ENCODE measurements at places on chromosomes 1 and 21.

DNA sequence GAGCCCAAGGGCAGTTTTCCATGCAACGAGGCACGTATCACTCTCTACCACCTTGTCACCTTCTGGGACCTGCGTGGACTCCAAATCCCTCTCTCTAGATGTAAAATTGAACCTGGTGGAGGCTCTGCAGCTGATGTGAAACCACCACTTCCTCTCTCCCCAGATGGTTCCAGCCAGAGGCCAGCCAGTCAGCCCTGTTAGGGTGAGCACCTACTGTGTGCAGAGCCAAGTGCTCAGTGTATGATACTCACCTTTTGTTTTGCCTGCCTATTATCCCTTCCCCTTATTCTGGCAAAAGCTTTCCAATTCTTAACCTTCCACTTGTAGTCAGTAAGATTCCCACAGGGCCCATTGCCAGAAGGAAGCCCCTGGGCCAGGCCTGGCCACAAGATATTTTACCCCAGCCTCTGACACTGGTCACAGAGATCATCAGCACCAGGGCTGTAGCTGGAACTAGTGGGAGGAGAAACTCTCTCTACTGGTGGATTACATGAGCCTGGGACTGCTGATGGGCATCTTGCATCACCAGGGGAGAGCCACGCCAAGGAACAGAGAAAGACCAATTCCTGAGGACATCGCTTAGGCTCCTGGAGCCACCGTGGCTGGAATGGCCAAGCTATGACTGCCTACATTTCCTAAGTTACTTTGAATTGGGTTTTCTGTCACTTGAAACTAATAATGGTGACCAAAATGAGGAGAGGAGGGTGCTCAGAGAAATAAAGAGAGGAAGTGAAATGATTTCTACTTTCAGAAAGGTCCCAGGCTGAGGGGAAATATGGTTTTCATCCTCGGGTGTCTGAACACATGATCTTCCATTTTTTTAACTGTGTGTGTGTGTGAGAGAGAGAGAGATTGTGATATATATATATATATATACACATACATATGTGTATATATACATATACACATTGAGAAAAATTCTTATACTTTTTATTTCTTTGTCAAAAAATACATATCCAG is 26.6 kb upstream of the RD3 start:
- no peak overlapping the region for H3K27ac ChIP-seq
- H3K36me3 ChIP-seq = no peaks in the 10 kb centered on the region
- DNase-seq = no peak
- no peaks in the 10 kb centered on the region for H3K27me3 ChIP-seq
- no peak overlapping the region for H3K4me3 ChIP-seq

GRCh38 chr1:206557636-206558473 is 50.5 kb downstream of the RASSF5 start:
- H3K36me3 ChIP-seq = no peaks in the 10 kb centered on the region
- DNase-seq = peak; percentile 37
- no peaks in the 10 kb centered on the region for H3K27me3 ChIP-seq
- peak overlapping the region; percentile 22 for H3K27ac ChIP-seq

DNA sequence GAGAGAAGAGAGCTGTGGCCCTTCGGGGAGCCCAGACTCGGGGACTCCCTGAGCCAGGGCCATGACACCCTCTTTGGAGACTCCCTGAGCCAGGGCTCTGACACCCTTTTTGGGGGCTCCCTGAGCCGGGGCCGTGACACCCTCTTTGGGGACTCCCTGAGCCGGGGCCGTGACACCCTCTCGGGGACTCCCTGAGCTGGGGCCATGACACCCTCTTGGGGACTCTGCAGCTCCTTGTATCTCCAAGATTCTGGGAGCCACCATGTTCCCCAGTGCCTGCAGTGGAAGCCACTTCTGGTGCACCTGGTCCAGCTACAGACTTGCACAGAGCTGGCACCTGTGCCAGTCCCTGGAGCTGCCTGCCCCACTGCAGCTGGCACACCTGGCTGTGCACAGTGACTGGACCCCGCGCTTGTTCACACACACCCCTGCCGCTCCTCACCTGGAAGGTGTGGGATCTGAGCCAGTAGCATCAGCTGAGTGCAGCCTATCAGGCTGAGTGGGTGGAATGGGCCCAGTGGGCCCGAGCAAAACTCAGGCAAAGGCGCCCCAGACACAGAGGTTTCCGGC is 3.8 kb upstream of the SSU72 start:
- H3K27ac ChIP-seq = no peak overlapping the region
- no peak for DNase-seq
- no peaks in the 10 kb centered on the region for H3K27me3 ChIP-seq
- peaks cover 19% of the 10 kb centered on the region for H3K4me1 ChIP-seq

DNA sequence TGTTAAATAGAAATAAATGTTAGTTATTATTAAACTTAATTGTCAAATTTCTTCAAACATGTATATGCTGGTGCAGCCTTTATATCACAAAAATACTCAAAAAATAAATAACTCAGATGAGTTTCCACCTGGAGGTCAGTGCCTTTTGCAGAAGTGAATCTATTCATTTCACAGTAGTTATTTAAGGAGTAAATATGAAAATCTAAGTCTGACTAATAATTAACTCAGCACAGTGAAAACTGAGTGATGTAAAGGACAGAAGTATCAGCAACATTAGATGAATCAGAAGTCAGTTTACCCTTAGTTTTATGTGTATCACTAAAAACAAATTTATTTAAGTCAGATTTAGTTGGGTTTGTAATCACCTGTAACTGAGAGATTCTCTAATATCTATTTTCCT is 2135.4 kb downstream of the MRPL39 start:
- H3K27ac ChIP-seq = no peak overlapping the region
- no peak for DNase-seq
- H3K4me1 ChIP-seq = no peaks in the 10 kb centered on the region
- H3K36me3 ChIP-seq = no peaks in the 10 kb centered on the region
- no peaks in the 10 kb centered on the region for H3K27me3 ChIP-seq

- H3K27me3 ChIP-seq = no peaks in the 10 kb centered on the region
- peak overlapping the region; percentile 98 for H3K4me3 ChIP-seq
- H3K36me3 ChIP-seq = no peaks in the 10 kb centered on the region
- H3K27ac ChIP-seq = peak overlapping the region; percentile 92
- DNase-seq = peak; percentile 41
Observed at GRCh38 chr1:109547463-109548320, 723 bp upstream of the GNAI3 start.

DNA sequence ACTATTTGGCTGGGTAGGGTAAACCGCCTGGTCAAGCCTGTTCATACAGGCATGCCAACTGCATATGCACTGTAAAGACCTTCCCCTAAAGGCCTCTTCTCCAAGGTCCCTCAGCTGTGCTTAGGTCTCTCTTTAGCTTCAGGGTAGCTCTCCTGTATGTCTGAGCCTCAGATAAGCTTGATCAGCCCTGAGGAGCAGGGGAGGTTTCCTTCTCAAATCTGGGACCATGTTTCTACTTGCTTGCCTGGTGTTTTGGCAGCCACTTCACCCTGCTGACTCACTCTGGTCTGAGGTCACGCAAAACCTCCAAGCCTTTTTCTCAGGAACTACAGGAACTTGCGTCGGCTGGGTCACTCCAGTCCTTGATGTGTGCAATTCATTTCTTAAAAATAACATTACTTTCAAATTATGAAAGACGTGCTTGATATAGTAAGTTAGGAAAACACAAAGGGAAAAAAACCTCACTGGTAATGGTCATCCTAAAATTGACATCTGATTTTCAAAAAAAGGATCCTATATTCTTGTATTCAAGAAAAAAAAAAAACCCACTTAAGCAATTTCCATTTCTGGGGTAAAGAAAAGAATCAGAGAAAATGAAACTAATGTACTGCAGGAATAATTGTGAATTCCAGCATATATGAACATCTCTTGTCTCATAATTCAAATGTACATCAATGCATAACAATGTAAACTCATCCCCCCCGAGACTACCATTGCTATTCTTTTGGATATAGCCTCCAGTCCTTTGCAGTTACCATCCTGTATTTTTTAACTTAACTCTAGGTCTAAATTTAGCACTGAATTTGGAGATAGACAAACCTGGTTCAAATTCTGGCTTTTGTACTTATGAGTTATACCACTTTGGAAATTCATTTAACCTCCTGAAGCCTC is 24.8 kb upstream of the RNF19B start:
- DNase-seq = peak; percentile 85
- no peaks in the 10 kb centered on the region for H3K36me3 ChIP-seq
- H3K4me1 ChIP-seq = peaks cover 53% of the 10 kb centered on the region
- no peaks in the 10 kb centered on the region for H3K27me3 ChIP-seq
- no peak overlapping the region for H3K4me3 ChIP-seq
- H3K27ac ChIP-seq = peak overlapping the region; percentile 84

- H3K4me3 ChIP-seq = no peak overlapping the region
- peaks cover 11% of the 10 kb centered on the region for H3K4me1 ChIP-seq
- no peaks in the 10 kb centered on the region for H3K36me3 ChIP-seq
- no peaks in the 10 kb centered on the region for H3K27me3 ChIP-seq
Observed at GRCh38 chr1:82560566-82560965, 759.8 kb downstream of the ADGRL2 start.

- H3K27me3 ChIP-seq = no peaks in the 10 kb centered on the region
- no peak overlapping the region for H3K27ac ChIP-seq
- H3K4me3 ChIP-seq = no peak overlapping the region
- H3K4me1 ChIP-seq = no peaks in the 10 kb centered on the region
Observed at GRCh38 chr1:152912471-152912870, 4.1 kb downstream of the IVL start.
